ENCODE measurements at places on chromosomes 12 and 14.

DNA sequence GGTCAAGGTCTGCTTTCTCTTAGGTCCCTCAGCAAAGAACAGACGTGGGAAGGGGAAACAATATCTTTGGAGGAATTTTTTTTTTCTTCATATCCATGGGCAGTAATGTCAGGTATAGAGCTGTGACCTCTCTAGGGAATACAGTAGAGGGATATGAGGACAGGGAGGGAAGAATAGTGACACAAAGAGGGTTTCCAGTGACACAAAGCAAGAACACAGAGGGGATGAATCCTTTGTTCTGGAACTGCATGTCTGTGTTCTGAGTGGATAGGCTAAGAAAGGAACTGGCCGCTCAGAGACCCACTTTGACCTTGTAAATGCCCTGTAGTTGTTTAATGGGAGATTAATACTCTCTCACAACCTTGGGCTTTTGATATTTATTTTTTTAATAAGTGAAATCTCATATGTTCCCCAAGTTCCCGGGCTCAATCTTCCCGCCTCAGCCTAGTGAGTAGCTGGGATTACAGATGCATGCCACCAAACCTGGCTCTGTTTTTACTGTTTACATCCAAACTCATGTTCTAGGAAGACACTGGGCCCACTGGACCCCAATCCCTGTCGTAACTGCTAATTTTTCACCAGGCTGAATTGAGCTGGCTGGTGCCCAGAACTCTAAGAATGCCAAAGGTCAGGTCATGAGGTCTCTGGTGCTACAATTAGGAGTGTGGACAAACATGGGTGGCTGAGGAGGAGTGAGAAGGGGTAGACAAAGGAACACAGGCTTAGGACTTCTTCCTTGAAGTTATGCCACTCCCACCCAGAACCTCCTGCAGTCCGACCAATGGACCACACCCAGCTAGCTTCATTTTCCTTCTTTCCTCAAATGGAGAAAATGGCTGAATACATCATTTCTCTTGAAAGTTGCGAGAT is 9.1 kb upstream of the PLEKHH1 start:
- no peak for DNase-seq

GRCh38 chr14:77203611-77204458 is 22.2 kb downstream of the TMEM63C start:
- DNase-seq = no peak

GRCh38 chr14:24215495-24216344 is at the start of gene MDP1:
Gene MDP1, minus strand, starts transcription at chr14:24216066. Its CDS starts 111 bp downstream, at chr14:24215955.
- peak; percentile 87 for DNase-seq

GRCh38 chr14:33081259-33081658 is 142.6 kb downstream of the NPAS3 start:
- no peak for DNase-seq

- no peak for DNase-seq
Measured at GRCh38 chr12:92696216-92696615, 6.6 kb upstream of the PLEKHG7 start.

GRCh38 chr12:101823891-101824290 is 6.9 kb downstream of the GNPTAB start:
- DNase-seq = peak; percentile 61

- DNase-seq = no peak
Measured at GRCh38 chr14:65255029-65255545, 152.8 kb upstream of the MAX start.

Measured in HEK293T (cell line).